Lower leg skin (tissue), 4 donors: ENCODE measurements at places on chromosomes 11 and 22.

DNA sequence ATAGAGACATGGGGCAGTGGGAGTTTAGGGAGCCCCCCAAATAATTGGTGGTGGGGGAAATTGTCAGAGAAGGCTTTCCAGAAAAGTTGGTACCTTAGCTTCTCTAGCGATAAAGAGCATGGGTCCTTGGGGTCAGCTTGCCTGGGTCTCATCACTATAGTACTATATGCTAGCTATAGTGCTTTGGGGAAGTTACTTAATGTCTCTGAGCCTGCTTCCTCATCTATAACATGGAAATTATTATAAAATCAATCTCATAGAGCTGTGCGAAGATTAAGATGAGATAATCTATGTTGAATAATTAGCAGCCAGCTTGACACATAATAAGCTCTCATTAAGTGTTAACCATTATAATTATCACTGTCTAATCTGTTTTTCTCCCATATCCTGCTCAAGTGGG lies 41.2 kb downstream of the STIM1 start:
- peak; percentile 1 for DNase-seq

DNA sequence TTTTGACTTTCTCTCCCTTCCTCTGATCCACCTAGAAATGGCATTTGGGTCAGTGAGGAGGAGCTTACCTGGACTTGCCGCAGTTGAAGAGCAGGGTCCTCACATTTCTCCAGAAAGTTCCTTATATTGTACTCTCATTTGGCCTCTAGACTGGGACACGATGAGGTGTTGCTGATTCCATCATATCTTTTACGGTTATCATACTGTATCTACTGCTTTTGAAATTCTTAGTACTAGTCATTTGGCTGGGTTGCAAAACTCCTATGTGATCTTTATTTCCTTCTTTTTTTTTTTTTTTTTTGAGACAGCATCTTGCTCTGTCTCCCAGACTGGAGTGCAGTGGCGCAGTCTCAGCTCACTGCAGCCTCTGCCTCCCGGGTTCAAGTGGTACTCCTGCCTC lies 58.7 kb upstream of the FAM181B start:
- DNase-seq: no peak

GRCh38 chr11:36478700-36479329 lies 31.3 kb downstream of the TRAF6 start:
- DNase-seq: no peak

- DNase-seq: no peak
Observed at GRCh38 chr11:17743808-17744119, 9.2 kb downstream of the KCNC1 start.

DNA sequence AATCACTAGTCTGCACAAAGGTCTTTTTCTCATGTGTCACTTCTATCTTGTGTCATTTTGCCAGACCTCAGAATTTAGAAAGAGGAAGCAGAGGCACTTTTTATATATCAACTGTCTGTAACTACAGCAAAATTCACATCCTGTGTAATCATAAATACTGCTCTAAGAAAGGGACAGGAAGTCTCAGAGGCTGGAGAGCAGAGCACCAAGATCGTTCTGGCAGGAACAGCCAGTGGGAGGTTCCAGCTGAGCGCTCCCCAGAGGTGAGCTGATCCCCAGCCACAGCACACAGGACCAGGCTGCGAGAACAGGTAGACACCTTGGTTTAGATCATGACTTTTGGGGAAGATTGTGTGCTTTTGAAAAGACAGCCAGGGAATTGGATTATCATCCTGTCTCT lies at the start of gene MS4A7:
MS4A7 (plus strand) TSS at position 179 of the 400 bp plus-strand sequence. CDS start 4,610 bp downstream, outside the sequence.
- DNase-seq: no peak

- no peak for DNase-seq
Observed at GRCh38 chr11:130163346-130164220, 4.0 kb downstream of the ST14 start.

GRCh38 chr11:36803084-36803483 lies 205.0 kb upstream of the RAG2 start:
- DNase-seq: no peak

- no peak for DNase-seq
Observed at GRCh38 chr11:49208006-49208721, at the start of gene FOLH1. Gene FOLH1, minus strand, starts transcription at chr11:49208602. Its CDS starts 193 bp downstream, at chr11:49208409.

DNA sequence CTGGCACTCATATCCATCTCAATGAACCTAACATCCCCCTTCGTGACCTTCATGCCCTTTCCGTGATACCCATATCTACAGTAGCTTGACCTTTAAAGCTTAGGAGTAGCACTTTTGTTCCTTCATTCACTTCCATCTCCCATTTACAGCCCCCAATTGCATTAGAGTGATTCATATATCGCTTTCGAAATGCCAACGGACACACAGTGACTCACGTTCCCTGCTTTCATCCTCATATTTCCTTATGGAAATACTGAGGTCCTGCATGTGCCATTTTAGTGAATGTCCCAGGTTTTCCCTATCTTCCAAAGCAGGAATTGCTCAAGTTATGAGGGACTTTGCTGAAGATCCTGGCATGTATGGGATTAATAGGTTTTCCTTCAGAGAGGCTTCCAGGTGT lies 44.3 kb upstream of the CEP126 start:
- no peak for DNase-seq

DNA sequence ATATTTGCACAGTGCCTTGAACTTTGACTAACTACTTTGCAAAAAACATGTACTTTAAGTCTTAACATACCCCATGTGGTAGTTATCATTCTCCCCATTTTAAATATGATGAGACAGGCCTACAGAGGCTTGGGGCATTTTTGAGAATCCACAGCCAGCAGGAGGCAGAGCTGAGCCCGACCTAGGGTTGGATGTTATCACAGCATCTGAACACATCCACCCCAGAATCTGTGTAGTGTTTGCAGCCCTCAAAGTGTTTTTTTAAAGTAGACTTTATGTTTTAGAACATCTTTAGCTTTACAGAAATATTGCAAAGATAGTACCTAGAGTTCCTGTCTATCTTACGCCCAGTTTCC lies 17.6 kb downstream of the OTOG start:
- no peak for DNase-seq

DNA sequence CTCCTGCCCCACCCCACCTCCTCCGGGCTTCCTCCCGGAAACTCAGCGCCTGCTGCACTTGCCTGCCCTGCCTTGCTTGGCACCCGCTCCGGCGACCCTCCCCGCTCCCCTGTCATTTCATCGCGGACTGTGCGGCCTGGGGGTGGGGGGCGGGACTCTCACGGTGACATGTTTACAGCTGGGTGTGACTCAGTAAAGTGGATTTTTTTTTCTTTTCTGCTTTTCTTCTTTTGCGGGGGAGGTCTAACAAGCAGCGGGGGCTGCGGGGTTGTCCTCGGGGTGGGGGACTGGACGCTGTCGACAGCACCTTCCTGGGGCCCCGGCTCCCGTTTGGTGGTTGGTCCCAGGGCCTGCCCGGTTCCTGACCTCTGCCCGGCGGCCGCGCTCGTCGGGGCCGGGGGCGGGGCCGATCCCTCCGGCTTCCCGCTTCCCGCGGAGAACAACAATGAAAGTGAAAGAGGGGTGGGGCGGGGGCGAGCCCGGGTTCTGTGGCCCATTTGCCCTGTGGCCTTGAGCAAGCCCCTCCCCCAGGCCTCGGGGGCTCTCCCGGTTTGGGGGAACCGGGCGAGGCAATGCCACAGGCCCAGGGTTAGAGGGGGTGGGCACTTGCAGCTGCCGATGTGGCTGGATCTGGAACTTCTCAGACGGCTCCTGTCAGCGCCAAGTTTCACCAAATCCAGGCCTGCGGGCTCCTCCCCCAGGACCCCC lies 975 bp upstream of the MDK start:
- DNase-seq: peak; percentile 38

DNA sequence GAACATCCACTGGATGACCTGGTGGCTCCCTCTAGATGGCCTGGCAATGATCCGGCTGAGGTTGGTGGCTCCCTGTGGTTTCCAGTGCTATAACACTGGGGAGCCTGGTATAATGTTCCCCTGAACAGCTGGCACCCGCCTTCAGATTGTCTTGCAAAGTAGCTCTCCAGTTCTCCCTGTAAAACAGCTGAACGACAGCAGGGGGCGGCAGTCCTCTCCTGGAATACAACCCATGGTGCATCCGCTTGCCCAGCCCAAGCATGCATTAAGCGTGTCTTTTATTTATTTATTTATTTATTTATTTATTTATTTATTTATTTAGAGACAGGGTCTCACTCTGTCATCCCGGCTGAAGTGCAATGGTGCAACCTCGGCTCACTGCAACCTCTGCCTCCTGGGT lies 258.9 kb downstream of the BUD13 start:
- no peak for DNase-seq

DNA sequence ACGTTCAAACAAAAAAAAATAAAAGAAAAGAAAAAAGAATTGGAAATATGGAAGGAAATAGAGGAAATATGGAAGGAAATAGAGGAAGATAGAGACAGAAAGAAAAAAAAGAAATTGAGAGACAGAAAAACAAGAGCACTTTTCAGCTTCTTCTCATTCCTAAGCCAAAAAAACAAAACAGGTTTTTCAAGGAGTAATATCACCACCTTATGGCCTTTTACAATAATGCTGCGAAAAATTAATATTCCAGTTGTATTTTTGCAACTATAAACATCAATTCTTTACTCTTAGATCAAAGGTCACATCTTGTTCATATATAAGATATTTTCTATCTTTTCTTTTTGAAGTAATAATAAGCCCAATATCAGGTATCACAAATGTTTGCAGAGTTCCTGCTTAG lies 328.3 kb downstream of the FAT3 start:
- DNase-seq: no peak

- DNase-seq: no peak
Observed at GRCh38 chr22:29313126-29313575, 2.3 kb downstream of the RASL10A start.

DNA sequence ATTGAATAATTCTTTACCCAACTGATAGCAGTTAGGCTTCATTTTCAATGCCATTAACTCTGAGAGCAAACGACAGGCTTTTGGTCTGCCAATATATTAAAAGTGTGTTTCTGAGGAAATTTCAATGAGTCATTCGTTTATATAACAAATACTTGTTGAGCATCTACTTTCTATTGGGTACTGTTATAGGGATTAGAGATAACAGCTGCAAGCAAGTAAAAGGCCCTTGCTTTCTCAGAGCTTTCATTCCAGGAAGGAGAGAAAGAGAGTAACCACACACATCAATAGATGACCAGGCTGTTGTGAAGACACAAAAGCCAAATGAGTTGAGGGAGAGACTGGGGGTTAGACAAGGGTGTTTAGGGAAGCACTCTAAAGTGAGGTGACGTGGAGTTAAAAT lies 35.7 kb downstream of the CD44 start:
- DNase-seq: no peak
